NCI-H82 (cell line): ENCODE measurements at places on chromosomes 7 and 10.

DNA sequence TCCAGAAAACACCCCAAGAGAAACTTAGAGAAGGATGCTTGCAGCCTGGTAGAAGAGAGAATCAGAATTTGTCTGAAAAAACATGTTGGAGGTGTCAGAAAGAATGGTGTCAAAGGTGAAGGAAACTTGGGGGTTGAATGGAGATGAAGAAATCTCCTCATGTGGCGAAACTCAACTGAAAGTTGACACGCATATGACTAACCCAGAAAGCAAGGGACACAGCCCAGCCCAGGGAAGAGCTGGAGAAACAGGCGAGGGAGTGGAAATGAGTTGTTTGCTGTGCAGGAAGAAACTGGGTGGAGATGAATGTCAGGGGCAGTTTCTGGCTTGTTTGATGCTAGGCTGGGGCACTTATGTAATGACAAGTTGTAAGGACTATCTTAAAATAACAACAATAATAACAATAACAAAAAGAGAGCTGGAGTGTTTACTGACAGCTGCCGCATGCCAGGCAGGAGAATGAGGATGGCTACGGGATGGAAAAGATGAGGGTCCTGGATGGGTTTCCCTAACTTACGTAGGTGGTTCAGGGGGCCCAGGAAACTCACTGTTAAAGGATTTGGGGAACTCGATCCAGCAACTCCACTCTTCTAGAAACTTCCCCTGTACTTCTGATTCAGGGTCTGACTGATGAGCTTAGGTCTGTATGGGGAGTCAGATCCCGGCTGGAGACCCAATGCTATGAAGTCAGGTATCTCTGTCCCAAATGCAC lies 57.4 kb downstream of the MAP3K8 start:
- no peak for DNase-seq

DNA sequence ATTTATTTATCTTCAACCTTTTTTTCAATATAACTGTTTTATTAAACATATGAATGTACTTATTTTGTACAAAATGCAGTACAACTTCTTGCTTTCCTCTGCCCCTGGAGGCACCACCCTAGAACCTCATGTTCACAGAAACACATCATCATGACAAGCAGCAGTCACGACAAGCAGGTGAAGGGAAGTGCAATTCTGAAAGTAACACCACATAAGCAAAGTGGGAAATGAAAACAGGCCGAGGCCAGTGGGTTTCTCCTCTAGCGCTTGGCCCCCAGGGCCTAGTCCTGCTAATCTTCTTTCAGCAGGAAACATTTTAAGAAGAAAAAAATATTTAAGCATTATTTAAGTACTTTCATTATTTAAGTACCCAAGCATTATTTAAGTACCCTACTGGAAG lies 598.1 kb downstream of the SH2D4B start:
- no peak for DNase-seq

- DNase-seq: no peak
These were observed 78.2 kb upstream of the STEAP1B start for GRCh38 chr7:22578007-22578733.

GRCh38 chr7:94104301-94104700 lies 100.1 kb upstream of the BET1 start:
- DNase-seq: no peak
